ENCODE measurements at places on chromosomes 16 and 17.
A peak's percentile ranks its signal among the peaks of the same experiment; 100 is the strongest.

GRCh38 chr17:7347630-7348477, 4.1 kb upstream of the KCTD11 start:
- DNase-seq, result no peak

- no peak for DNase-seq
These were observed 27.7 kb upstream of the CACNG5 start for GRCh38 chr17:66807182-66807581.

DNA sequence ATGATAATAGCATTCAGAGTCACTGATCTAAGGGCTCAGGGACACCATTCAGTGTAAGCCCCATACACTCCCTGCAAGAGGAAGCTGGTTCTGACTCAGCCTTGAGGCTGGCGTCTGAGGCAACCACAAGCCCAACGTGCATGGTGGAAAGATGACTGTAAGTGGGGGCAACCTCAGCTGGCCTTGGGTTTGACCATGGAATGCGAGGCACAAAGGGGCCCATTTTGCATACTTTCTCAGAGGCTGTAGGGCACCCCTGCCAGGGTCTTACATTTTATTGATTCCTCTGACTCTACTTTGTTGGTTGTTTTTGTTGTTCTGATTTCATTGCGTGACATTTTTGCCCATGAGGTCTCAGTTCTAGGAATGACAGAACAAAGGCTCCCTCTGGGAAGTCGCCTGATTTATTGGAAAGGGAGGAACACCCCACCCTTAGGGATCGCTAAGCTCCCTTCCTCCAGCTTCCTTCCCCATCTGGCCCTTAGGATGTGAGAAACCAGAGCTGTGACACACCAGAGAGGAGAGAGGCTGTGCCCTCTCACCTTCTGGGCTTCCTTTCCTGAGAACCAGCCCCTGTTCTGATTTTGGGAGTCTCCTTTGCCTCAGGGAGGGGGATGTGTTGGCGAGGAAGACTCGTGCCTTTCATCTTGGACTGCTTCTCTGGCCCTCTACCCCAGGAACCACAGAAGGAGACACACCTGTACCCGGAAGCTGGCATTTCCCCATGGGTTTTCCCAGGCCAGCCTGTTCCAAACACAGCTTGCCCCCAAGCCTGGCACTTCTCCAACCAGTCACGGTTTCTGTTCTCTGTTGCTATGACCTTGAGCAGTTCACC, 5.6 kb upstream of the CIITA start:
- peak; percentile 59 for DNase-seq

DNA sequence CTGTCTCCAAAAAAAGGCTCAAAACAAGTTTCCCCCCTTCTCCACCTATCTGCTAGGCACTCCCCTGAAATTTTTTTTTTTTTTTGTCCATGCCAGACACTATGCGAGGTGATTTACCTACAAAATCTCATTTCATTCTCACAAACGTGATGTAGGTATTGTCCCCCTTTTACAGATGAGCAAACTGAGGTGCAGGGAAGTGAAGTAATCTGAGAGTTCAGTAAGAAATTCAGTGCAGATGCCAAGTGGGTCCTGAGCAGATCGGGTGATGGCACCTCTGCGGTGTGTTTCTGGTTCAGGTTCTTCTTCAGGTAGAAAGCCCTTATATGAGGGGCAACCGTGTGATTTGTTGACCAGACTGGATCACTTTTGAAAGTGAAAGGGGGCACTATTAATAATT, 9.7 kb downstream of the TBKBP1 start:
- no peak for DNase-seq

- no peak for DNase-seq
These were observed 105.7 kb downstream of the IRX5 start for GRCh38 chr16:55036371-55036821.

DNA sequence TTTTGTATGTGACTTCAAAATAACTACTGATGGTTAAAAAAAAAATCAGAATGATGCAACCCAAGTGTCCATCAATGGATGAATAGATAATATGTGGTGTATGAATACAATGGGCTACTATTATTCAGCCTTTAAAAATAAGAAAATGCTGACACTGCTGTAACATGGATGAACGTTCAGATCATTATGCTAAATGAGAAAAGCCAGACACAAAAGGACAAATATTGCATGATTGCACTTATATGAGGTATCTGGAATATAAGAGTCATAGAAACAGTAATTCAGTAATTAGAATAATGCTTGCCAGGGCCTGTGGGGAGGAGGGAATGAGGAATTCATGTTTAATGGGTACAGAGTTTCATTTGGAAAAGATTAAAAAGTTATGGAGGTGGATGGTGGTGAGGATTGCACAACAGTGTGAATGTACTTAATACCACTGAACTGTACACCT, 25.4 kb downstream of the TENT4B start:
- no peak for DNase-seq

DNA sequence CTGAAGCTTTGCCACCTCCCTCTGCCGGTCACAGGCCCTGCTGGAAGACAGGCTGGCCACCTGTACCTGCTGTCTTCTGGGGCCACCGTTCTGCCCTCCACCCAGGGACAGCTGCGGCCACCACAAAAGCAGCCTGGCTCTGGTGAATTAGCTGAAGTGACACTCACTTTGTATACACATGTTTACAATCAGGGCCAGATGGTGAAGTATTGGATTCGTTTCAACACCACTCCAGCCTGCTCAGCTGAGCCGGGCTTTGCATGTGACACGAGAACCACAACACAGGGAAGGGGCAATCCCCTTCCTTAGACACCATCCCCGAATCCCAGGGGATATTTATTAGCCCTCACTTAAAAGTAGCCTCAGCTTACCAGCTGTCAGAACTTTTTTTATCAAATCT, 191.5 kb upstream of the RPL38 start:
- DNase-seq, result no peak

GRCh38 chr16:53745753-53746266, 41.9 kb downstream of the FTO start:
- peak; percentile 71 for DNase-seq

DNA sequence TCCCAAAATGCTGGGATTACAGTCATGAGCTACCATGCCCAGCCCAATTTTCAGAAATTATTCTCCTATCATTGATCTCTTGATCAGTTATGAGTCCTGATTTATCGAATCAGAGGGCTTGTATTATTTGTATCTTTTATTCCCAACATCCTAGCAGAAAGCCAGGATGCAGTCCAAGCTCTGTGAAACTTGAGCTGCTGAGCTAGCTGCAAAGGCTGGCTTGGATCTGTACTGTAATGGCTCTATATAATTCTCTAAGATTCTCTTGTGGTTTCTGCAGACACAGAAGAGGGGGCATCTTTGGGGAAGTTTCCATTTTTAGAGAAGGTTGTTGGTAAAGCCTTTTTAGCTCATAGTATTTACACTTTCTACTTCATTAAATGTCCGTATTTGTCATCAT, 227.1 kb downstream of the MAP2K4 start:
- DNase-seq, result no peak

DNA sequence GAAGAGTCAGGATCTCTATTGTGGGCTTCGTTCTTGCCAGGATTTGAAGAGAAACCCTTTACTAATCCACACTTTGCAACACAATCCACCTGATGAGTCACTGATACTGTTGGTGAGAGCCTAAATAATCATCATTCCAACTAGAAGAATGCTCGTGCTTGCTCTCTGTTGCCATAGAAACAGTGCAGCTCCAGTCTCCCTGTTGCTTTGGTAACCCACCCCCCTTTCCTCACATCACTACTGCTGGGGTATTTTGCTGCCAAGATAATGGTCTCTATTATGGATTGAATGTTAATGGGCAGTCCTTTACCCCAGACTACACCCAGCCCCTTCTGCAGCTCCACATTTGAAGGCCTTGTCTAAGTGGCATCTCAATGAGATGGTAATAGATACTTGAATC, 190.4 kb downstream of the ABCC12 start:
- DNase-seq, result no peak

DNA sequence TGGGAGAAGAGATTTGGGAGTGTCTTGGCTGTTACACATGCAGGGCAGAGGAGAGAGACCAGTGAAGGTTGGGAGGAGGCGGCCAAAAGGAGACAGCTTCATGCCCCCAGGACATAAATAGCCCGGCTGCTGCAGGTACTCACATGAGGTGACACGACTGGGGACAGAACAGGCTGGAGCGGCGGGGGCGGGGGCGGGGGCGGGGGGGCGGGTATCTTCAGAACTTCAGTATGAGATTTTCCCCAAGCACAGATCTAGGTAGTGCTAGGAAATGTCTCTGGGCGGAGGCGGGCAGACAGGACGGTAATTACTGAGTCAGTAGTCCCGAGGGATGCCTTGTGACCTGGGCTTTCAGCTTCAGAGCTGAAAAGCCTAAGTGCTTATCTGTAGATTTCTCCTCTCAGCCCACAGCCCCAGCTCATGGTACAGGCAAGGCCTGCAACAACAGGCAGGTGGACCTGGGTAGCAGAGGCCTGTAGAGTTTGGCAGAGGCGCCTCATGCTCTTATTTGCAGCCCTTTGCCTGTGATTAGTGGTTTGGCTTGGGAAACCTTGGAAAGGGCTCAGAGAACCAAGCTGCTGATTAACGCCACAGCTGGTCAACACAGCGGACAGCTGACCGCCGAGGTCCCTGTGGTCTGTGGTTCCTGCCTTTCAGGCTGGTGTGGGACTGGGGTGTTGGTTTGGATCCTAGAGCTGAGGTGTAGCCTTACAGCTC, 24.5 kb downstream of the UNK start:
- no peak for DNase-seq

- DNase-seq, result peak; percentile 86
These were observed 4.9 kb downstream of the MLKL start for GRCh38 chr16:74695450-74696422.

DNA sequence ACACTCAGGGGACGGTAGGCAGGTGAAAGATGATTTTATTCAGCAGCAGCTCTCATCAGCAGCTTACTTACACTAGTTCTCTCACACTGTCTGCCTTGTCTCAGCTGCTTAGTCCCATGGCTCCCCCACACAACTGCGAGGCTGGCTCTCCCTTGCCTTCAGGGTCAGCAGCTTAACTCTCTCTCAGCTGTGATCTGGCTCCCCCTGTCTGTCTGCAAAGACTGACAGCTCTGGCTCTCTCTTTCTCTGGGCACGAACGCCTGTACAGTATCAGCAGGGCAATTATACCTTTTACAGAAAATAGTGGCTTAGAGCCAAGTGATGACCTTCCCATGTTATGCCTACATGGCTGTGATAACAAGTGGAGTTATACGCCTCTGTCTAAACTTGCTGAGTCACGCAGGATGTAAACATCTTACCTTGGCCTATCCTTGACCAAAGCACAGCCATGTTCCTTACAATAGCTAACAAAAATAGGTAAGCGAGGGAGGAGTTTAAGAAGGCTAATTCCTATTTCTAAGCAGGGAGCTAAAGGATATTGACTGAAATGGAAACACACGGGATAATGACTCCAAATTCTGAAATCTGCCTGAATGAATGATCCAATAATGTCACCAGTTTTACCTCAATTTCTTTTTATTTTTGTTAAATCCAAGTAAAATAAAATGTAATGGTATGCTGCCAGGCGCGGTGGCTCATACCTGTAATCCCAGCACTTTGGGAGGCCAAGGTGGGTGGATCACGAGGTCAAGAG, 1.1 kb upstream of the NDUFAB1 start:
- DNase-seq, result no peak

DNA sequence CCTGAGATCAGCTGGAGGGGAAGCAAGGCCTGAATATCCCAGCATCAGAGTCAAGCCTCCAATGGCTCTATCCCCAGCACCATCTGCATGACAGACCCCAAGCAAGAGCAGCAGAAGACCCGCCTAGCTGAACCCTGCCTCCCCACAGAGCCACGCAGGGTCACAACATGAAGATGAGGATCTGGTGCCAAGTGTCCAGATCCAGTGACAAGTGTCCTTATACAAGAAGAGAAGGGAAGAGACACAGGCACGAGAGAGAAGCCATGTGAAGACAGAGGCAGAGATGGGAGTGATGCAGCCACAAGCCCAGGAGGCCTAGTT, 28.9 kb downstream of the TNFRSF13B start:
- DNase-seq, result no peak

DNA sequence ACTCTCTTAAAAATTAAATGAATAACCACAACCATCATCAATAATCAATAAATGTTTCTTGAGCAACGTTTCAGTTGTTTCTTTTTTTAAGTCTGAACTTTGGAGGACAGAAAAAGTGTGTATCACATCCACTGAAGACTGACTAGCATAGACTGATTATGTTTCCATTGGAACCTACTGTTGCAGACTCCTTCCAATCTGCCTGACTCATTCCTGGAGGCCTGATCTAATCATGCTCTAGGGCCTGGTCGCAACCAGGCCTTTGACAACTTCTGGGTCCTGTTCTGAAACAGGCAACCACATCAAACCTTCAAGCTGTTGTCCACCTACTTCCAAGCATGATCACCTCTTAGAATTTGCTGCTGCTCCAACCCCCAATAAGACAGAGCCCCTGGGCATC, 109.2 kb upstream of the NUDT7 start:
- DNase-seq, result no peak

- DNase-seq, result no peak
These were observed 24.0 kb downstream of the TRIM16 start for GRCh38 chr17:15660077-15660476.

GRCh38 chr16:30958175-30959079, 873 bp downstream of the SETD1A start:
- DNase-seq, result no peak

DNA sequence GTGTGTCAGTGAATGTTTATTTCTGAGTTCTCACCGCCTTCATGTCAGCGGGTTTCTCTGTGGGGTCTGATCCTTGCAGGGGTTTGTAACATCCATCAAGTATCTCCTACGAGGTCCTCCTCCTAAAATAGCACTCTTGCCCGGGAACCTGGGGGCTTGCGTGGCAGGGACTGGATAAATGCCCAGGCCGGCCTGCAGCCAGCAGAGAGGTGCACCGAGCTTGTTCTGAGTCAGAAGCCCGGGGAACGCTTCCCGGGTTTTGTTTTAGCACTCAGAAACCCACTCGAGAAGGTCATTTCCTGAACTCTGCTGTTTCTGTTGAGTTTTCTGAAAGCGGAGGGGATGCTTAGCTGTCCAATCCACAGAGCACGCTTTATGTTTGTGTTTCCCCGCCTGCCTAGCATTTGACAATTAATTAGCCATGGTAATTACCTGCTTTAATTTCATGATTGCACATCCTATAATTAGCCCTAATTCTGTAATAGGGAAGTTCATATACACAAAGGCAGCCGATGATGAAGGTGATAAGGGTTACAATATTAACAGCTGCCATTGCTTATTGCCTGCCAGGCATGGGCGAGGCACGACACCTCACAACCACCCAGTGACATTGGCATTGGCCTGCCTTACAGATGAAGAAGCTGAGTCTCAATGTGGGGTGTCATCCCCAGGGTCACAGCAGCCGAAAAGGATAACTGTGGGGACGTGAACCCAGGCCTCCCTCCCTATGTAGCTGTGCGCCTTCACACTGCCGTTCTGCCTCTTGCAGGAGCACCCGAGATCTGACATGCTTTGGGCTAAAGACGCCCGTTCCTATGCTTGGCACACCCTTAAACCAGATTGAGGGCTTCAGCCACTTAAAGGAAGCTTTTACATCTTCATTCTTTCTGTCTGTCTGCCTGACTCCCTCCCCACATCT, 333.1 kb downstream of the CPPED1 start:
- no peak for DNase-seq

DNA sequence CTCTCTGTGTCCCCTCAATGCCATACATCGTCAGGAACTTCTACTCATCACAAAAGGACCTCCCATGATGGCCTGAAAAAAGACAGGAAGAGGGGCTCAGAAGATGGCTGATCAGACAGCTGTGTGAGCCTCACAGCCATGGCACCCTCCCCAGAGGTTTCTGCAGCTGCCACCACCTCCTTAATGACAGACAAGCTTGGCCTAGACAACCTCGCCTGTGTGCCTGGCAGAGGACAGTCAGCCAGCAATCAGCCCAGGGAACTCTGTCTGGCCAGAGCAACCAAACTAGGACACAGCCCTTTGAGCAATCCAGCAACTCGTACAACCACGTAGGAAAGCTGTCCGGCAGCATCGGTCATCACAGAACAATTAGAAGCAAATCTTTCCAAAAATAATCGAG, 54.2 kb upstream of the MED9 start:
- DNase-seq, result no peak

GRCh38 chr16:8853611-8854010, 15.2 kb downstream of the CARHSP1 start:
- no peak for DNase-seq

Data from kidney glomerular epithelial cell (primary cell).